ENCODE measurements at places on chromosomes 2 and 18. TPM values are rescaled to one million over a fixed set of nuclear protein-coding genes. Genes with fewer than 3 reads are reported as not detected.

The UGT1A6 gene
- not detected for total RNA-seq

The SPP2 gene
- not detected for total RNA-seq

The ACMSD gene
- not detected for total RNA-seq

The NETO1 gene
- not detected for total RNA-seq

The C2orf66 gene
- 0.33 TPM for total RNA-seq

The MC2R gene
- total RNA-seq, result not detected

The RNF125 gene
- 32.6 TPM for total RNA-seq

The XIRP2 gene
- total RNA-seq, result not detected

DNA sequence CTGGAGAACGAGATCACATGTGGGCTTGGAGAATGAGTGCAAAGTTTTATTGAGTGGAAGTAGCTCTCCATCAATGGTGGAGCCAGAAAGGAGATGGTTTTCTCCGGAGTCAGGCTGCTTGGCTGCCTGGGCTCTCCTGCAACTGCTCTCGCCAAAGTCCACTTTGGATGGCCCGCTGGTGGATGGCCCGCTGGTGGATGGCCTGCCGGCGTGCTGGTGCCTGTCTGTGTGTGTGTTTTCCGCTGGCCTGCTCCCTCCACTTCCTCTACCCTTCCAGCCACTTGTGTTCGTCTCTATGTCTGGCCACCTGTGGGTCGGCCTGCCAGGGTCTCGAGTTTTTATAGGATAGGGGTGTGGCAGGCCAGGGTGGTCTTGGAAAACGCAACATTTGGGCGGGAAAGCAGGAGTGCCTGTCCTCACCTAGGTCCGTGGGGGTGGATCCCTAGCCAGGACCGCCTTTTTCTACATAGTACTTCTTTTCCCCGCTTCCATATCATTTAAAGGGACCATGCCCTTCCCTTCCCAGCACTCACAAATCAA lies 1292.1 kb upstream of the PIK3C3 start:
- no peak for DNase-seq
- H3K36me3 ChIP-seq, result no peaks in the 10 kb centered on the region

- H3K4me1 ChIP-seq, result no peaks in the 10 kb centered on the region
- no peaks in the 10 kb centered on the region for H3K36me3 ChIP-seq
- H3K4me3 ChIP-seq, result no peak overlapping the region
- H3K27ac ChIP-seq, result no peak overlapping the region
- H3K27me3 ChIP-seq, result no peaks in the 10 kb centered on the region
Observed at GRCh38 chr2:212489719-212490346, 48.8 kb downstream of the ERBB4 start.

- peak overlapping the region; percentile 9 for H3K27ac ChIP-seq
- DNase-seq, result no peak
- peaks cover 17% of the 10 kb centered on the region for H3K4me1 ChIP-seq
- H3K36me3 ChIP-seq, result no peaks in the 10 kb centered on the region
- H3K27me3 ChIP-seq, result no peaks in the 10 kb centered on the region
Observed at GRCh38 chr2:10536569-10537133, 88.5 kb upstream of the ODC1 start.

GRCh38 chr18:47929681-47930198 lies 719 bp downstream of the SMAD2 start:
- H3K27me3 ChIP-seq, result peaks cover 9% of the 10 kb centered on the region
- no peak for DNase-seq
- H3K36me3 ChIP-seq, result peaks cover 42% of the 10 kb centered on the region

DNA sequence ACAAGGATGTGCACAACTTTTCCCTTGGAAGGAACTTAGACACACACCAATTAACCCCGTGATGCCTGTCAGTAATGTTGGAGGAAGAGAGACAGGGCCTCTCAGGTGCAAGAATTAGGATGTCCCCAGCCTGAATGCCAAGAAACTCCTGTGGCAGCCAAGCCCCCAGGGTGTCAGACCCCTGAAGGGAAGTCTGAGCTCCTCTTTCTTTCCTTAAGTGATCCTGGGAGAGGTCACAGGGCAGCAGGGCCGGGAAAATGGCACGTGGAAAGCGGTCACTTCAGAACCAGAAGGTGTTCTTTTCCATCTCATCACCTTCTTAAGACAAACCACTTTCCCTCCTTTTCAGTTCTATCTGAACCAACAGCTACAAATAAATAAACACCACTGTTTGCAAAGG lies 185.9 kb downstream of the ANAPC1 start:
- no peak overlapping the region for H3K4me3 ChIP-seq
- no peak overlapping the region for H3K27ac ChIP-seq
- H3K27me3 ChIP-seq, result peaks cover 20% of the 10 kb centered on the region
- H3K36me3 ChIP-seq, result peaks cover 10% of the 10 kb centered on the region
- DNase-seq, result no peak
- H3K4me1 ChIP-seq, result peaks cover 37% of the 10 kb centered on the region

GRCh38 chr2:236871500-236872001 lies 214.1 kb upstream of the COPS8 start:
- no peak overlapping the region for H3K27ac ChIP-seq
- no peak overlapping the region for H3K4me3 ChIP-seq
- no peaks in the 10 kb centered on the region for H3K36me3 ChIP-seq

DNA sequence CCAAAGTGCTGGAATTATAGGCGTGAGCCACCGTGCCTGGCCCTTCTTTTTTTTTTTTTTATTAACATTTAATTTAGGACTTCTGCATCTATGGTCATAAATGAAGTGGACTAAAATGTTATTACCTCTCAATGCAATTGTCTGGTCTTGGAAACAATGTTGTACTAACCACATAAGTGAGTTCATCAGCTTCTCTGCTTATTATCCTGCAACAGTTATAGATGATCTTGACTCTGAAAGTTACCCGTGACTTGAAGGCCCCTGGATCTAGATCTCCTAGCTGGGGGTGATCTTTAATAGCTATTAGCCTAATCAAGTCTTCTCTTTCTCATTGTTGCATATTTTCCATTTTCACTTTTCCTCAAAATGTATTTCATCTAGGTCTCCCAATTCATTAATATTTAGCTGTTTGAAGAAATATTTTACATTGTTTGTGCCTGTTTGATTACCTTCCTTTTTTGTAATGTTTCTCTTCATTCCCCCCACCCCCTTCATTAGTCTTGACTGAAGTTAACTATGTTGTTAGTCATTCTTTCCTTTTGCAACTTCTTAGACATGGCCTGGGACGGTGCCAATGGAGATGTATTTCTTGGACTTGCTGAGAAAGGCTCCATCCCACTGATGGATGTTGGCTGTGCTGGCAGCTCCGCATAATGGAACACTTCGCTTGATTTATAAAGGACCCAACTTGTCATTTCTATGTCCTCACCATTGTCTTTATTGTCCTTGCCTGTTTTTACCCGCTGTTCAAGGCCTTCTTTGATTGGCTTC lies 141.6 kb upstream of the RIOK3 start:
- no peak overlapping the region for H3K4me3 ChIP-seq
- H3K4me1 ChIP-seq, result peaks cover 43% of the 10 kb centered on the region
- no peak overlapping the region for H3K27ac ChIP-seq
- no peaks in the 10 kb centered on the region for H3K27me3 ChIP-seq
- DNase-seq, result no peak

DNA sequence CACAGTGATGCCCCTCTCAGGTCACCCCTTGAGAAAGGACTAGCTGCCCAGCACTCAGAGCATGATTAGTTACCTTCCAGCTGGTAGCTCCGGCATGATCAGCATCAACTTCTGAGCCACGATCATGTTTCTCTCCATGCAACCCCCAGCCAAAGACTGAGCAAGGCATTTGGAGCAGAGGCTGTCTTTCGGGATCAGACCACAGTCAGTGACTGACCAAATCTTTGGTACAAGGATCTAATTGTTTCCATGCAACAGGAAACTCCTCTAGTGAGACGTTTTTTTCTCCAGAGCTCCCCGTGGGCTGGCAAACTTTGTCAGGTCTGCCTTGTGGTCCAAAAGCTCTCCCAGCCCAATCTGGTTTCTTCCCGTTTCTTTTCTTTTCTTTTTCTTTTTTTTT lies 244.3 kb downstream of the METTL4 start:
- DNase-seq, result no peak
- H3K27me3 ChIP-seq, result peaks cover 16% of the 10 kb centered on the region
- no peak overlapping the region for H3K27ac ChIP-seq
- H3K36me3 ChIP-seq, result no peaks in the 10 kb centered on the region
- H3K4me3 ChIP-seq, result no peak overlapping the region

DNA sequence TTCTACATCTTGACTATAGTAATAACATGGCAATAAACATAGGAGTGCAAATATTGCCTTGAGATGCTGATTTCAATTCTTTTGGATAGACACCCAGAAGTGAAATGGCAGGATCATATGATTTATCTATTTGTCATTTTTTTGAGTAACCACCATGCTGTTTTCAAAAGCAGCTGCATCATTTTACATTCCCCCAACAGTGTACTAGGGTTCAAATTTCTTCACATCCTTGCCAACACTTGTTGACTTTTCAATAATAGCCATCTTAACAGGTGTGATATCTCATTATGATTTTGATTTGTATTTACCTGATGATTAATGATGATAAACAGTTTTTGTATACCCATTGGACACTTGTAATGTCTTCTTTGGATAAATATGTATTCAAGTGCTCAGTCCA lies 90.8 kb downstream of the STRADB start:
- no peak for DNase-seq
- H3K4me1 ChIP-seq, result no peaks in the 10 kb centered on the region
- peaks cover 7% of the 10 kb centered on the region for H3K27me3 ChIP-seq
- H3K36me3 ChIP-seq, result no peaks in the 10 kb centered on the region

DNA sequence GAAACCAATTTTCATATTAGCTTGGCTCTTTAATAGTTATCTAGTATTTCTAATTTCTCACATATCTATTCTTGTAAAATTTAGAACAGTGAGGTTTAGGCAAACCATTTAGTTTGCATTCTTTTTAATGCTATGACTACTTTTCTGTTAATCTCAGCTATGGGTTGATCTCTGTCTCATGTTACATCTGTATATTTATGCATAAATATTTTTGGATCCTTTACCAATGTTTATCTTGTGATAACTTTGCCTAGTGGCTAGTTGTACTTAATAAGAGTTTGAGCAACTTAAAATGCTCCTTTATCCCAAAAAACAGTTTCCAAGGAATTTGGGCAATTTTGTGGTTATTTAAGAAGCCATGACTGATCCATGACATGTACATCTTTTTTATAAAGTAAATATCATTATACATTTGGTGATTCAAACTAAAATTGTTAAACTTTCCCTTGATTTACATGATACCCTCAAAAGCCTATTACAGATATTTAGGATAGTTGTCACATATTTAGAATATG lies 86.3 kb downstream of the R3HDM1 start:
- H3K4me3 ChIP-seq, result no peak overlapping the region
- H3K4me1 ChIP-seq, result peaks cover 4% of the 10 kb centered on the region
- no peak for DNase-seq
- H3K27me3 ChIP-seq, result no peaks in the 10 kb centered on the region
- peaks cover 10% of the 10 kb centered on the region for H3K36me3 ChIP-seq
- no peak overlapping the region for H3K27ac ChIP-seq

All from activated CD4-positive, alpha-beta T cell treated with anti-CD3 and anti-CD28 coated beads, Interleukin-2, amount 10 ng/mL, durations not matched to agents 24 days and 14 days (primary cell).